ENCODE measurements at places on chromosomes 5 and 9.

DNA sequence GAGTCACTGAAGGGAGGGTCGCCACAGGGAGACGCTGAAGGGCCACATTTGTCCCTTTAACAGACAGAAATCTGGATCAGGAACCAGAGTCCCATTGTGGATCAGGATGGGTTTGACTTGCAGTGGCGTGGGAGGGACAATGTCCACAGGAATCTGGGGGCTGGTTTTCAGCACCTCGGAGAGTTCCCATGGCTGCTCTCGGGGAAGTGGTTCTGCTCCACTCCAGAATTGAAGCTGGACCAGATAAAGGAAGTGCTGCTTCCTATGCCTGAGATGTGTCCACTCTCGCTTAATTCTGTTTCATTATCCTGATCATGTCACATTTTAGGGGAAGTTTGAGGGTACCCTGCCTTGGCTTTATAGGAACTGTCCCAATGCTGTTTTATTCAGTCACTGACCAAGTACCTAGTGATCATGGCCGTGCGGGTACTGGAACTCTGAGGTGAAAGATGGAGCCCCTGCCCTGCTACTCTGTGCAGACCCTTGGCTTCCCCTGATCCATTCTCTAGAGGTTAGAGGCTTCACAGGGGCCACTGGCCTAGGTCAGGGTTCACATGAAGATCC lies 28.7 kb downstream of the ENHO start:
- peak; percentile 74 for DNase-seq

DNA sequence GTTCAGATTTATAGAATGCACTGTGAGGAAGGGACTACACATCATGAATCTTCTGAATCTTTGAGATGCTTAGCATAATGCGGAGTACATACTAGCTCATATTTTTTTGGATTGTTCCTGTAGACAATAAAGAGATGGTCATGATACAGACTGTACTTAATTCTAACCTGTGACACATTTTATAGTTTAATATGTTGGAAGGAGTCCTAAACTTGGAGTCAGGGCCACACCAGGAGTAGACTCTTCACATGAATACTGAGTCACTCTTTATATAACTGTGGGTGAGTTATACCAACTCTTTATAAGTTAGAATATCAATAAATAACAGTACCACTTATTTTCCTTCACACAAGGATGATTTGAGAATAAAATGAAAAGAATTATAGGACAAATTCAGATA lies 16.9 kb downstream of the C9orf85 start:
- no peak for DNase-seq

GRCh38 chr5:144276034-144276822 lies 105.6 kb downstream of the KCTD16 start:
- no peak for DNase-seq

DNA sequence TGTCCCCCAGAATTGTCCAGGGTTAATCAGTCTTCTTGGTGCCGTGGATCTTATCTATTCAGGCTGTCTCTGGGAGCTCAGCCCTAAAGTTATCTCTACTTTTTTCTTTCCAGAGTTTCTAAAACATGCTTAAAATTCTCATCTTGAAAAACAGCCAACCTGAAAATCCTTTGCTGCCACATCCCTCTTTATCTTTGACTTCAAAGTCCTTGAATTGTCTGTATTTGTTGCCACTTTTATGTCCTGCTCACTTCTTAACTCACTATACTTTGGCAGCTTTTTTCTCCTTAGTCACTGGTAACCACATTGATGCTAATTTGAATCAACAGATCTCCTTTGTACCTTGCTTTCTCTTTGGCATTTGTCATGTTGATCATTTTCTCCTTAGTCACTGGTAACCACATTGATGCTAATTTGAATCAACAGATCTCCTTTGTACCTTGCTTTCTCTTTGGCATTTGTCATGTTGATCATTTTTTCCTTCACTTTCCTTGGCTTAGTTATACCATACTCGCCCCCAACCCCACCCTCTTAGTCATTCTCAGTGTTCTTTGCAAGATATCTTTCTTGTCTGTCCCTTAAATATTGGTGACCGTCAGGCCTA lies 8.5 kb downstream of the DMXL1 start:
- DNase-seq: no peak

DNA sequence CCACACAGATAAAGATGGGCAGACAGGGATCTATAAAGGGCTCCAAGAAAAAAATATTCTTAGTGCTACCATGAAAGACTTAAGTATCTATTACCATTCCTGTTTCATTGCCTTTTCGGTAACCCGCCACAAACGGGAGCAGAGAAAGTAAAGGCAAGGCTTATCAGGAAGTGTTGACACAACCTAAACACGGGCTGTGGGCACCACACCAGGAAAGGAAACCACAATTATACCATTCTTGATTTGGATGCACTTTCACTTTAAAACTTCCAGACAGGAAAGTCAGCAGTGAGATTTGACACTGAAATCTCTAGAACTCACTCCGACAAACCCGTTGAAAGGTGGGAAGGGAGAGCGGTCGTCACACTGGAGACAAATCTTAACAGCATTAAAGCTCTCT lies 6.5 kb downstream of the TLE1 start:
- DNase-seq: no peak

- no peak for DNase-seq
These were observed 65.3 kb downstream of the KCNN2 start for GRCh38 chr5:114427204-114427603.

Measured in activated naive CD4-positive, alpha-beta T cell treated with anti-CD3 and anti-CD28 coated beads, Interleukin-2, amount 10 ng/mL, durations not matched to agents 7 days and 5 days (primary cell).